ENCODE measurements at places on chromosomes 4 and X.
A peak's percentile ranks its signal among the peaks of the same experiment; 100 is the strongest.

DNA sequence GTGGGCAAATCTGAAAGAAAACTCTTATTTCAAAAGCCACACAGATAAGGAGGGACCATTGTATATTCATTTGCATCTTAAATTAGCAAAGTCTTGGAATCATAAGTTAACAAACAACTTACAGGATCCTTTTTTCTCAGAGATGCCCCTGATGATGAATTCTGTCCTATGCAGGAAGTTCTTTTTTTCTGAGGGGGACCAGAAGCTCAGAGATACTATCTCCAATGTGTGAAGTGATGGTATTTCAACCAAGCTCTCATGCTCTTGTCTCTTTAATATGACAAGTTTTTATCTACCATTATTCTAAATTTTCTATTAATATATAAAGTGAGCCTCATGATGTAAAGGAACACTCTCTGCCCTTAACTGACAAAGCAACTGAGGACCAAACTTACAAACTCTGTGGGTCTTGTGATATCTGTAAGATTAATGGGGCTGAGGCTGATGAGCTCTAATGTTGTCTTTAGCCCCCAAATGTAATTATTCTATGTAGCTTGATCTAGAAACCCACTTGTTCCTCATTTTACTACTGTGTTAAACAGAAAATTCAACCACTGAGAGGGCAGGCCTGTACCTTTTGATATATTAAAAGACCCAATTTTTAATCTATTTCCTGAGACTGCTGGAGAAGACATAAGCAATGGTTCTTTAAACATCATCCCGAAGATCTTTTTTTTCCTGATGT, 27.0 kb downstream of the TEC start:
- no peak for DNase-seq

DNA sequence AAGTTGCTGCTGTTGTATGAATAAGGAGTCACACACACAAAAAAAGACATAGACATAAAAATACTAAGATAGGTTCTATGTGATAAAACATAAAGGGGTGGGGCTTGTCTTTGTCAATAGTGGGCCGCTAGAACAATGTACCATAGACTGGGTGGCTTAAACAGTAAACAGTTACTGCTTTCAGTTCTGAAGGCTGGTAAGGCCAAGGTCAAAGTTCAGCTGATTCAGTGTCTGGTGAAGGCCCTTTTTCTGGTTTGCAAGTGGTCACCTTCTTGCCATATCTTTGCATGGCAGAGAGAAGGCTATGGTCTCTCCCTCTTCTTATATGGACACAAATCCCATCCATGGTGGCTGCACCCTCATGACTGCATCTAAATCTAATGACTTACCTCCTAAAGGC, 1980.7 kb downstream of the PCDH7 start:
- DNase-seq, result no peak

- no peak for DNase-seq
Measured at GRCh38 chrX:39245024-39245423, 443.8 kb downstream of the MID1IP1 start.

GRCh38 chr4:123304151-123304964, 92.2 kb upstream of the SPRY1 start:
- no peak for DNase-seq

GRCh38 chr4:181911420-181911819, 331.8 kb upstream of the TENM3 start:
- peak; percentile 14 for DNase-seq

DNA sequence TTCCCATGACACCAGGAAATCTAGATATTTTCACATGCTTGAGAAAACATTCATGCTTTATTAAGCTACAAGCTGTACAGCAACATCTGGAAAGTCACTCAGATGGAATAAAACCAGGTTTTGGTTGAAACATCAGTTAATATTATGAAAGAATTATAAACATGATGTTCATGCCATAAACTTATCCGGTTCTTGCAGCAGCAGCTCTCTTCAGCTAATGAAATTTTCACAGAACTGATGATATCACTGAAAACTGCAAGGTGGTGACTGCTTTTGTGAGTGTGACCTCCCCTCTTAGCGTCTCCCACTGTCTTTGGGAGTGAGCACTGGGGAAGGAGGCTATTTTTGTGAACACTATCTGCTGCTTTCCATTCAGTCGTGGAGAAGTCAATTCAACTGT, 56.9 kb downstream of the ARHGAP10 start:
- DNase-seq, result no peak

GRCh38 chr4:138448169-138448568, 206.0 kb upstream of the SLC7A11 start:
- DNase-seq, result no peak

GRCh38 chrX:17567187-17567586, 170.1 kb upstream of the SCML1 start:
- DNase-seq, result no peak

DNA sequence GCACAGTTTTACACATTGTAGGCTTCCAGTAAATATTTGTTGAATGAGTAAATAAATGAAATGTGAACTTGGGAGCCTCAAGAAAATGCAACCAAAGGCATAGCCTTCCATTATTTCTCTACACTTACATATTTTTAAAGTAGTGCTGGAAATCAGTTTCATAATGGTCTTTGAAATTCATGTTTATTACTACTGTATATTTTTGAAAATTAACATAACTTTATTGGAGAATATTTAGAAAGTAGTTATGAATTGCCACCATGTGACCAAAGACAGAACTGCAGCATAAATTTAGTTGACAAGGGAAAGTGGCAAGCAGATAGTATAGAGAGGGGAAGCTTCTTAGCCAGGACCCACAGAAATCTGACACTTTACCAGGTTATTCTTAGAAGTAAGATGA, 6.4 kb downstream of the TCEAL8 start:
- DNase-seq, result no peak

- no peak for DNase-seq
Measured at GRCh38 chr4:84677093-84677492, 94.2 kb downstream of the CDS1 start.

DNA sequence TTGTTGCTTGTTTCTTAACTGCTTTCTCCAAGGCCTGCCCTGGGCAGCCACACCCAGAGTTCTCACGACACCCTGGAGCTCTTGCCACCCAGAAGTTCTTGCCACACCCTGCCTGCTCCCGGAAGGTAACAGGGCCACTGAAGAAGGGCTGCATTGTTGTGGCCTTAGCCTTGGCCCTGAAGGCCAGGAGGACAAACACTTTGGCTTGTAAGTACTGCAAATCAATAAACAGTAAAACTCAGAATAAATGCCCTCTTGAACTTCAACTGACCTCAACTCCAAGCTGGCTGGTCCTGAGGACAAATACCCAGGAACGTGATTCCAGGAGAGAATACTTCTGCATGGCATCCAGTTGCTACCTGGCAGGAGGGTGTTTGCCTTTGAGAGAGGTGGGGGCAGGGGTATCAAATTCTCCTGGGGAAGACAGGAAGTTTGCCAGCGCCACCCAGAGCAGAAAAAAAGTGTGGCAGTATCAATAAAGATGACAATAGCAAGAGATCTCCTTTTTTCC, 54.1 kb downstream of the TLR10 start:
- DNase-seq, result peak; percentile 13

DNA sequence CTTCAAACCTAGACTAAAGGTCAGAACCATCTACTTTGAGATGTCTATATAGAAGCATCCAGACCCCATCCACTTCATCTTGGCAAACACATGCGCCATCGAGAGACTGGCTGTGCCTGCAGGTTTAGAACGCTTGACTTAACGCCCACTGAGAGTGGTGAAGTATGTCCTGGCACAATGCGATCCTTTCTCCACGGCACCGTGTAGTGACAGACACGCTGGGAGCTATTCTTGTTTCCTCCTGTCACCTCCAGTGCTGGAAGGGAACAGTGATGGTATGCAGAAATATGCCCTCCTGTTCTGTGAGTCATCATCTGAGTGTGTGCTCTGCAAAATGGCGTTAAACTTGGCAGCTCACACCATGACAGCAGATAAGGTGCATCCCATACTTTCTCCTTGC, 330.2 kb downstream of the NLGN4X start:
- no peak for DNase-seq

- no peak for DNase-seq
Measured at GRCh38 chrX:48751343-48751742, 10.2 kb upstream of the GLOD5 start.

DNA sequence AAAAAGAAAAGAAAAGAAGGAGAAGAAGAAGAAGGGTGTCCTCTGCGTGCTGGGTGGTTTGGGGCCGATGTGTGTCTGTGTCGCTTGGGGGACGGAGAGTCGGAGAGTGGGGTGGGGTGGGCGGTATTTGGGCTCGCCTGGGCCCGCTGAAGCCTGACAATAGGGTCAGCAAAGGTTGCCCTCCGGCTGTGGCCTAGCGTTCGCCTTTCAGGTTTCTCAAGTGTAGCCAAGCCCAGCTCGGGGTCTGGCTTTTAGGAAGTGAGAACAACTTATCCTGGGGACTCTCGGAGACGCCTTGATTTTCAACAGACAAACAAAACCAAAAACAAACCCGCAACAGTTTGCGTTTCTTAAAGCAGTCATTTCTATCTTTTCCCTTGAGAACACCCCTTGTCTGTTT, 4.1 kb upstream of the SOX3 start:
- DNase-seq, result no peak

GRCh38 chrX:145506214-145506613, 258.9 kb downstream of the SPANXN1 start:
- DNase-seq, result peak; percentile 16

DNA sequence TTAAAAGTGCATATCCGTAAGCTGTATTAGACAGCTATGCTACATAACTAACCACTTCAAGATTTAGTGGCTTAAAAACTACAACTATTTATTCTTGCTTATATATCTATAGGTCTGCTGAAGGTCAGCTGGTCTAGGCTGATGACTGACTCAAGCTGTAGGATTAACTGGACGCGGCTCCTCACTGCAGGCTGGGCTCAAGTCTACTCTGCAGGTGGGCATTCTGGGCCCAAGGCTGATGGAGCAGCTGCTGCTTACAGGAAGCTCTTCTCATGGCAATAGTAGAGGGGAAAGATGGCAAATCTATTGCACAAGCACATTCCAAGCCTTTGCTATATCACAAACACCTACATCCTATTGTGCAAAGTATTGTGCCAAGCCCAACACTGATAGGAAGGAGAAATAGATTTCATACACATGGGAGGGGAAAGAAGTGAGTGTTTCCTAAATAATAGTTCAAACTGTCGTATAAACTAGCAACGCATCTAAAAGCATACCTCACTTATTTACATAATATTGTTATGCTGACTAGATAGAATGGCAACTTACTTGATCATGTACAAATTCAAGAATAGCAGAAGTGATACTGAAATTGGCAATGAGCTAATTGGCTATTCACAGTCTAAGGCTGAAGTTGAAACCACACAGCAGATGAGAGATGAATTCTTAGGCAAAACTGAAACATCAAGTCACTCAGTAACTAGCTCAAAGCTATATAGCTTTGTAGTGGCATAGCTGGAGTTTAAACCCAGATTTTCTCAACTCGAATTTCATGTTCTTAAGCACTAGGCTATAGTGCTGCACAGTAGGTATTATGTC, 263.8 kb downstream of the NKX6-1 start:
- no peak for DNase-seq

GRCh38 chr4:24677909-24678308, 93.6 kb upstream of the DHX15 start:
- DNase-seq, result no peak

- no peak for DNase-seq
Measured at GRCh38 chr4:149349541-149349940, 466.1 kb downstream of the IQCM start.

DNA sequence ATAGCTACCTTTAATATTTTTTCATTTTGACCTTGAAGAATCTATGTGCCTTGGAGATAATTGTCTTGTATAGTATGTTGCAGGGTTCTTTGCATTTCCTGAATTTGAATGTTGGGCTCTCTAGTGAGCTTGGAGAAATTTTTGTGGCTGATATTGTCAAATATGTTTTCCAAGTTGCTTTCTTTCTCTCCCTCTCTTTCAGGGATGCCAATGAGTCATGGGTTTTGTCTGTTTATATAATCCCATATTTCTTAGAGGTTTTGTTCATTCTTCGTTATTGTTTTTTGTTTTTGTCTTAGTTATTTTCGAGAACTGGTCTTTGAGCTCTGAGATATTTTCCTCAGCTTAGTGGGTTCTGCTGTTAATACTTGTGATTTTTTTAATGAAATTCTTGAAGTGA, 20.7 kb downstream of the RAB40AL start:
- DNase-seq, result no peak

DNA sequence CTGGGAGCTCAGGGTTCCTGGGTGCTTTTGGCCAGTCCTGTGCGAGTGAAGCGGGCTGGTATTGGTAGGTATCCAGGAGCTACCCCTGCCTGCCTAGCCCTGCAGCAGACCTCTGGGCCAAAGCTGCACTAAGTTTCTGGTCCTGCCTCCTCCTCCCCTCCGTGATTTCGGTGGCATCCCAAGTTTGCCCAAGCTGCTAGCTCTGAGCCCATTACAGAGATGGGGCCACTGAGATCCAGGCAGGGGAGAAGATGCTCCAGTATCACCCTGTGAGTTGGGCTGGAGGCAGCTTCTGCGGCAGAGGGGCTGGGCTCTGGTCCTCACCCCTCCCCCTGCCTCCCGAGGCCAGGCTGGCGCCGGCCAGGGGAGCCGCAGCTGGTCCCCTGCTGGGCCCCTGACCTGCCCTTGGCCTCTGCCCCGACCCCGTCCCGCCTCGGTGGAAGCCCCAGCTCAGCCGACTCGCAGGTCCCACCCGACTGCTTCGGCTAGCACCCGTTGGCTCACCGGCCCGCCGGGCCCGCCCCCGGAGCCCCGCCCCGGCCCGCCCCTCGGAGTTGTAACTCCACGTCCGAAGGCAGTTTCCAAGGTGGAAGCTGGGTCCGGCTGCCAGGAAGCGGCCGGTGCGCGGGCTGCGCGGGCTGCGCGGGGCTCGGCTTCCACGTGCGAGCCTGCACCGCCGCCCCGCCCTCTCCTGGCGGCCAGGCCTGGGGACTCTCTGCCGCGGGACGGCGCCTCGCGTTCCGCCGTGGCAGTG, at the start of gene DUSP9:
Gene DUSP9 (plus strand): TSS at position 584 of the 754 bp plus-strand sequence. CDS start 751 bp downstream, outside the sequence.
- peak; percentile 69 for DNase-seq

DNA sequence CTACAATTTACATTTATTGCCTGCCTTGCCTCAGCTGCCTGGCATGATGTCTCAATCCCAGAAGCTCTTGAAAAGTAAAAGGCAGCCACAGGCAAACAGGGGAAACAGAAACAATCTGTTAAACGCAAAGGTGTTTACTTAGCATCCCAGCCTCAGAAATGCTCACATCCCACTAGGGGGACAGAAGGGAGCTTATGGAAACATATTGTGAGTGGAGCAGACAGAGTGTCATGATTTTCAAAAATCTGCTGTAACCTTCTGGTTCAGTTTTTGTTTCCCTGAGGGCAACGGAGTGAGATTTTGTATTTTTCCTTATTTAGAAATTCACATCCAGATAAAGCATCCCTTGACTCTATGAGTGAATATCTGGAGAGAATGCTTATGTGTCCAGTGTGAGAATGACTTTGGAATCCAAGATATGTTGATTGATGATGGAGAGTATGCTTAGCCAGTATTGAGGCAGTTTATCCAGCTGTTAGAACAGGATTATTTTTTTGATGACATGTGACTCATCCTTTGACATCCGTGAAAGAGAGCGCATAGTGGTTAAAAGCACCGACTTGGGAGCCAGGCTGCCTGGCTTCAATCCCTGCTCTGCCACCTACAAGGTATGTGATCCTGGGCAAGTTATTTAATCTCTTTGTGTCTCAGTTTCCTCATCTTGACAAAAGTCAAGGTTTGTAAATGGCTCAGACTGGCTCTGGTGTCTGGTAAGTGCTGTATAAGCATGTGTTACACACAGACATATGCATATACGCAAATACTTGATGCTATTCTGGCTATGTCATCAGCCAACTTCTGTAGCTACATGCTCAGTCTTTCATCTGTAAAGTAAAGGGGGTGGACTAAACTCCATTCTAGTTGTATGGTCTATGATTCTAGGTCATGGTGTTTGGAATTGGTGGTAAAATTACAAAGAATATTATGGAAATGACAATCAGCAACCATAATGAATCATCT, 381.2 kb downstream of the RAPGEF2 start:
- DNase-seq, result no peak
